Type B pancreatic cell (in vitro differentiated cells): ENCODE measurements at places on chromosomes 13 and 19. TPM values are rescaled to one million over a fixed set of nuclear protein-coding genes. Genes with fewer than 3 reads are reported as not detected.
A peak's percentile ranks its signal among the peaks of the same experiment; 100 is the strongest.

DNA sequence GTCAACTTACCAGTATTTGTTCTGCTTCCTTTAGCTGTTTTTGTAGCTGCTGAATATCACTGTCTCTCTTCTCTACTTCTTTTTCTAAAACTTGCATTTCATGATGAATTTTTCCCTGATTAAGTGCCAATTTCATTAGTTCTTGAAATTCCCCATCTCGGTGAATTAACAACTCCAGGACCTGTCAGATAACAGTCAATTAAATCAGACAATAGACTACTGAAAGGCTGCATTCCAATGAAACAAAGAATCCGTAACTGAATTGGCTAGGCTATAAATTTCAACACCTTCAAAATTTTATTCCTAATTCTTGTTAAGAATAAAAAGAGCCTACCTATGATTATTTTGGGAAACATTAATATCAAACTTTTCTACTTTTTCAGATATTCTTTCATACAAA, 8.6 kb downstream of the MED4 start:
- H3K27me3 ChIP-seq: no peaks in the 10 kb centered on the region
- peaks cover 11% of the 10 kb centered on the region for H3K36me3 ChIP-seq
- H3K27ac ChIP-seq: no peak overlapping the region

GRCh38 chr13:33279414-33280278, 5.9 kb downstream of the STARD13 start:
- H3K4me1 ChIP-seq: peaks cover 16% of the 10 kb centered on the region
- H3K36me3 ChIP-seq: no peaks in the 10 kb centered on the region
- H3K4me3 ChIP-seq: peak overlapping the region; percentile 60
- DNase-seq: no peak
- peak overlapping the region; percentile 96 for H3K27ac ChIP-seq
- no peaks in the 10 kb centered on the region for H3K27me3 ChIP-seq

DNA sequence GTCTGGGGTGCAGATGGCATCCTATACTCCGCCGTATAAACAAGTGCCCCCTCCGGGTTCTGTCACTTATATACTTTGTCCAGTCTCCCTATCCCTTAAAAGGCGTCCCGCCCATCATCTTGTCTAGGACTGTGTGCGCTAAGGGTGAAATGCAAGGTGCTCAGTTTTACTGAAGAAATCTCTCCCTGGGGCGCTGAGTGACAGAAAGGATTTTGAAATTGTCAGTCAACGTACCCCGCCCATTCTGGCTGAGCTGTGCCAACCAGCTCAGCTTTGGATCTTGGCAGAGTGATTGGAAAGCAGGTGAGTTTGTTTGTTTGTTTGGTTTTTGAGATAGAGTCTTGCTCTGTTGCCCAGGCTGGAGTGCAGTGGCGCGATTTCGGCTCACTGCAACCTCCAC, 4.1 kb upstream of the TMEM161A start:
- no peak overlapping the region for H3K4me3 ChIP-seq
- no peak for DNase-seq
- no peak overlapping the region for H3K27ac ChIP-seq
- peaks cover 11% of the 10 kb centered on the region for H3K4me1 ChIP-seq

DNA sequence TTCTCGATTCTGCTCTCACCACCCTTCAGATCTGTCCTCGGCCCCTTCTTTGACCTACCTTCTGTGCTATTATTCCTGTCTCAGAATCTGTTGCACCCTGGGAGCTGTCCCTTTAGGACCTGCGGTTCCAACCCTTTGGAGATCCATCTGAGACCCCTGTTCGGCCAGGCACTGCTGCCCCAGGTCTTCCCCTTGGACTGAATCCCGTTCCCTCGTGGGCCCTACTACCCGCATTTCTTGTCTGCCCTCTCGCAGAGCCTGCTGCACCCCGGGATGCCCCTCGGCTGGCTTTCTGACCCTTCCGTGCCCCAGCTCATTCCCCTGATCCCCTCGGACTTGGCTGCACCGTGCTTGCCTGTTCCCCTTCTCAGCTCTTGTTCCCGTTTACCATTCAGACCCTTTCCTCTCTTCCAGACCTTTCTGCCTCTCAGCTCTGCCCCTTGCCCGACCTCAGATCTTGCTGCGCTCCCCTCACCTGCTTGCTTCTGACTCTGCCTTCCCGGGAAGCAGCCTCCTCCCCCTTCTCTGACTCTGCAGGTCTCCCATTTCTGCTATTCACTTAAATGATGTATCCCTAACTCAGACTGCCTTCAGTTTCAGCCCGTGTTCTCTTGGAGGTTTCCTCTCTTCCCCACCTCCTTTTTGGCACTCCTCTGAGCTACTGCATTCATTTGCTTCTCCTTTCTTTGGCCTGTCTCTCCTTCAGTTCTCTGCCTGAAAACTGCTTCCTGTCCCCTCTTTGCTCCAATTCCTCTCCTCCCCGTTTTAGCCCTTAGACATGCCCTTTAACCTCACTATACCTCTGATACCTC, 1.1 kb downstream of the ARHGAP35 start:
- no peak for DNase-seq
- H3K27me3 ChIP-seq: no peaks in the 10 kb centered on the region
- H3K4me3 ChIP-seq: no peak overlapping the region
- H3K27ac ChIP-seq: no peak overlapping the region
- H3K36me3 ChIP-seq: peaks cover 4% of the 10 kb centered on the region

GRCh38 chr13:86491121-86491520, 691.9 kb upstream of the SLITRK6 start:
- H3K4me1 ChIP-seq: no peaks in the 10 kb centered on the region
- H3K4me3 ChIP-seq: no peak overlapping the region
- no peak for DNase-seq
- no peaks in the 10 kb centered on the region for H3K36me3 ChIP-seq
- H3K27ac ChIP-seq: no peak overlapping the region

DNA sequence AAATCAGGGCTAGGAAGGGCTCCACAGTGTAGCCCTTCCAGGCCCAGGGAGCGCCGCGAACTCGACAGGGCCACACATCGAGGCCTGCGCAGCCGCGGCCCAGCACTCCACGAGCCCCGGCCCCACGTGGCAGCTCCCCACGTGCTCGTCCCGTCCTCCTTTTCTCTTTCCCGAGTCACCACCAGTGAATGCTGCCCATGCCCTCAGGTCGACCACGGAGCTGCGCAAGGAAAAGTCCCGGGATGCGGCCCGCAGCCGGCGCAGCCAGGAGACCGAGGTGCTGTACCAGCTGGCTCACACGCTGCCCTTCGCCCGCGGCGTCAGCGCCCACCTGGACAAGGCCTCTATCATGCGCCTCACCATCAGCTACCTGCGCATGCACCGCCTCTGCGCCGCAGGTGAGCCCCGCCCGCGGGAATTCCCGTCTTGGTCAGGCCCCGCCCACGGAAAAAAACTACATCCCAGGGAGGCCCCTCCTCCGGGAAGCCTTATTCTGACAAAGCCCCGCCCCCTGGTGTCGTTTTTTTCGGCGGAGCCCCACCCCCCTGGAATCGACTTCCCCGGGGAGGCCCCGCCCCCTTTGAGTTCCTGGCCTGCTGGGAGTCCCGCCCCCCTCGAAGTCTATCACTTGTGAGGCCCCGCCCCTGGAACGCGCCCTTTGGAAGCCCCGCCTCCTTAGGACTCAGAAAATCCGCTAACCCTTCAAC, 7.0 kb downstream of the HIF3A start:
- peak overlapping the region; percentile 73 for H3K27ac ChIP-seq
- no peaks in the 10 kb centered on the region for H3K27me3 ChIP-seq
- H3K4me1 ChIP-seq: peaks cover 24% of the 10 kb centered on the region
- peak overlapping the region; percentile 76 for H3K4me3 ChIP-seq

DNA sequence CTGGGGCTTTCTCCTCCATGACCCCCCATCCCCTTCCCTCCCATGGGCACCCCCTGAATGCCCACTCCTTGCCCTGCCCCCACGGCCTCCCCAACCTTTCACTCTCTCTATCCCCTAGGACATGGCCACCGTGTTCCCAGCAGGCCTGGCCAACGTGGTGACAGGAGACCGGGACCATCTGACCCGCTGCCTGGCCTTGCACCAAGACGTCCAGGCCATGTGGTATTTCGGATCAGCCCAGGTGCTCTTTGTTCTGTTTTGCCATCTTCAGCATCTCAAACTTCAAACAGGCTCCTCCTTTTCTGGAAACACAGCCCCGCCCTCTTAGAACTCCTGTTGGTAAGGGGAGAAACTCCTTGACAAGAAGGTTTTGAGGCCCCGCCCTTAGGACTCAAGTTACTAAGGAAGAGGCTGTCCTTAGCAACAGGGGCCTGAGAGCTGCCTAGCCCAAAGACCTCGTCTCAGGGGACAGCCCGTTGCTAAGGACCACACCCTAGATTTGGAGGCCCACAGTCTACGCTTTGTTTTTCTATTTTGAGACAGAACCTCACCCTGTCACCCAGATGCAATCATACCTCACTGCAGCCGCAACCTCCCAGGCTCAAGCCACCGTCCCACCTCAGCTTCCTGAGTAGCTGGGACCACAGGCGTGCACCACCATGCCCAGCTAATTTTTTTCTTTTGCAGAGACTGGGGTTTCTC, 5.1 kb upstream of the FLT3LG start:
- H3K4me1 ChIP-seq: peaks cover 7% of the 10 kb centered on the region
- peaks cover 3% of the 10 kb centered on the region for H3K27me3 ChIP-seq
- peaks cover 6% of the 10 kb centered on the region for H3K36me3 ChIP-seq

DNA sequence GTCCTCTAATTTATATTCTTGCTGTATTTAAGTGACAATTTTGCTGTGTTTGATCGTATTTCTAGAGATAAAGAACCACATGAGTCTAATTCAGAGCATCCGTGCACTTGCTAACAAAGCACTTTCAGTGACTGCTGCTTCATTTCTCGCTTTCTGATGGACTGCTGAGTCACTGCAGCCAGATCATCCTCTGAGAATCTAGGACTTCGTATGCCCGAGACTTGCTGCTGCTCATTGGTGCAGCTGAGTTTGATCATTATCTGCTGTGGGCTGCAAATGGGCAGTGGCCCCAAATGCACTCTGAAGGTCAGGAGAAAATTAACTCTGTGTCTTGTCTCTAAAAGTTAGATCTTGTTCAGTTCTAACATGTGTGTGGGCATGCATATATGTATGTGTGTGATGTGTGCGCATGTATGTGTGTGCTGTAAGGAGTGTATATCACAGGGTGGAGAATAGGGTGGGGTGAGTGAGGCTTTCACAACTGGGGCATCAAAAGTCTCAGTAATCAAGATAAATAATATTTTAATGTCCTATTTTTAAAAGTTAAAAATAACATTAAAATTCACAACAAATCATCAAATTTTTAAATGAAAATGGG, 342.6 kb downstream of the MTUS2 start:
- peak overlapping the region; percentile 35 for H3K27ac ChIP-seq
- H3K4me1 ChIP-seq: peaks cover 4% of the 10 kb centered on the region
- no peaks in the 10 kb centered on the region for H3K27me3 ChIP-seq
- H3K4me3 ChIP-seq: no peak overlapping the region
- DNase-seq: no peak

GRCh38 chr19:4431808-4432674, 25.6 kb downstream of the UBXN6 start:
- H3K27ac ChIP-seq: no peak overlapping the region
- H3K4me1 ChIP-seq: no peaks in the 10 kb centered on the region
- peaks cover 11% of the 10 kb centered on the region for H3K36me3 ChIP-seq
- no peak for DNase-seq
- H3K27me3 ChIP-seq: no peaks in the 10 kb centered on the region

DNA sequence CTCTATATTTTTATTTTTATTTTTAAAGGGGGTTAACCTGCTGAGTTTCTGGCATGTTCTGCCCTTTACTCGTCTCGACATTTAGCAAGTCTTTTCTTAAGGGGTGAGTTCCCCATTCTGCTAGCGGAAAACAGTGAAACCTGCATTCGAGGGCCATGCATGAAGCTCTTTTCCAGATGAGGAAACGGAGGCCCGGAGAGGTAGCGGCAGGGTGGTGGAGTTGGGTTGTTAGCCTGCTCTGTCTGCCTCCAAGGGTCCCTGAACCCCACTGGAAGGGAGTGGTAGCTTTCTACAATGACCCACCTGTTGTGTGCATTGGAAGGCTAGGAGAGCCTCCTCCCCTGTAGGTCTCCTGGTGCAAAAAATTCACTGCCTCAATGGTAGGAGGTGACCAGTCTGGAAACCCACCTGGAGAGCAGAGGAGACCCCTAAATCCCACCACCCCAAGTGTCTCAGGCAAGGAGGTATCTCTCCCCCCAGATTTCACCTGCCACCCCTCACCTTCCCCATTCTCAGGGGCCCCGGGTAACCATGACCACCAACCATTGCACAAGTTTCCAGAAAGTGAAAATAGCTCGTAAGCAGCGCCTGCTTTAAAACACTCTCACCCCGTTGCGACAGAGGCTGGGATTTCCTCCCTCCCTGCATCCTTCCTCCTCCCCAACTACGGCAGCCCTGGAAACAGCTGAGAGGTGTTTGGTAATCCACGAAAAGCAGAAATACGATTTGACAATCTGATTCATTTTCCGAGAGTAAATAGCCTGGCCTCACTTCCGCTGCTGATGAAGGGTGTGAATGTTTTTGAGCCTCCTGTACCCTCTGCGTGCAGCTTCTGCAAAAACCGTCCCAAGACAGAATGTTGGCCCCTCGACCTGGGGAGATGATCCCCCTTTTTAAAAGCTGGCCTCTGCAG, 3.5 kb downstream of the KLF2 start:
- no peak for DNase-seq
- H3K4me1 ChIP-seq: no peaks in the 10 kb centered on the region
- H3K36me3 ChIP-seq: no peaks in the 10 kb centered on the region
- no peak overlapping the region for H3K27ac ChIP-seq
- H3K4me3 ChIP-seq: no peak overlapping the region

DNA sequence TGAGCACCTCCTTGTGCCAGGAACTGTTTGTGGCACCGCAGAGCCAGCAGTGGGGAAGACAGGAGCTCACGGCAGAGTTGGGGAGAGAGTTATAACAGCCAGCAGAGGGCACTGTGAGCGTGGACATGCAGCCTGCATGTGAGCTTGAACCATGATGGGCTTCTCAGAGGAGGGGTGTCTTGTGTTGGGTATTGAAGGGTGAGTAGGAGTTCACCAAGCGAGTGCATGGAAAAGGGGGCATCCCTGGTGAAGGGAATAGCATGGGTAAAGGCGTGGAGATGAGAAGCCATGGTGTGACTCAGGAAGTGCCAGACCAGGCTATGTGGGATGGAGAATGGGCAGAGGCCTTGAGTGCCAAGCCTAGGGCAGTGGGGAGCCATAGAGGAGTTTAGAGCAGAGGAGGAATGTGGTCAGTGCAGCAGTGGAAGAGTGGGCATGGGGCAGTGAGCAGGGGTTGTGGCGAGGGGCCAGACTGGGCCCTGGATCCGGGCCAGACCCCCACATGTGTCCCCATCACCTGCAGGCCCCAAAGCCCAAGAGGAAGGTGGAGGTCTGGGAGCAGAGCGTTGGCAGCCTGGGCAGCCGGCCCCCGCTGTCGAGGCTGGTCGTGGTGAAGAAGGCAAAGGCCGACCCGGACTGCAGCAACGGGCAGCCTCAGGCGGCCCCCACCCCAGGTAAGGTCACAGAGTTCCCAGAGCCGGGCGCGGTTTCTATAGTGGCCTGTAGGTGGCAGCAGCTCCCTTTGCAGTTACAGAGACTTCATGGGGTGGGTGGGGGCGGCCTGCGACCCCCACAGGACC, 11.8 kb upstream of the SHD start:
- no peaks in the 10 kb centered on the region for H3K27me3 ChIP-seq
- peaks cover 4% of the 10 kb centered on the region for H3K36me3 ChIP-seq
- H3K27ac ChIP-seq: peak overlapping the region; percentile 46

VSTM2B gene
- 0.68 TPM in 1 of 2 replicates, not detected in the other for total RNA-seq

CGB8 gene
- total RNA-seq: 9.4 TPM in 1 of 2 replicates, not detected in the other

ZNF71 gene
- 10.4 and 15.8 TPM in 2 replicates for total RNA-seq

C19orf18 gene
- total RNA-seq: 1.0 and 2.5 TPM in 2 replicates

SULT2A1 gene
- 4.4 and 9.8 TPM in 2 replicates for total RNA-seq

SMIM17 gene
- total RNA-seq: 0.43 and 1.1 TPM in 2 replicates

ERICH4 gene
- 0.56 and 0.81 TPM in 2 replicates for total RNA-seq

C19orf44 gene
- total RNA-seq: 4.3 and 8.5 TPM in 2 replicates

YJEFN3 gene
- 12.2 and 23.2 TPM in 2 replicates for total RNA-seq

HSH2D gene
- 0.68 and 1.5 TPM in 2 replicates for total RNA-seq

FCGBP gene
- total RNA-seq: 7.8 and 10.0 TPM in 2 replicates

FFAR3 gene
- 0.34 and 0.45 TPM in 2 replicates for total RNA-seq

ZNF222 gene
- total RNA-seq: 6.7 and 7.9 TPM in 2 replicates

KIR3DL2 gene
- total RNA-seq: not detected in 2 replicates
